Stimulated activated CD8-positive, alpha-beta memory T cell treated with anti-CD3 and anti-CD28 coated beads, Interleukin-4, amount 100 ng/mL, for 4 hours (primary cell): ENCODE measurements at places on chromosomes 13 and 19.
A peak's percentile ranks its signal among the peaks of the same experiment; 100 is the strongest.

GRCh38 chr19:4541114-4541805 lies 1.4 kb upstream of the LRG1 start:
- DNase-seq, result no peak

DNA sequence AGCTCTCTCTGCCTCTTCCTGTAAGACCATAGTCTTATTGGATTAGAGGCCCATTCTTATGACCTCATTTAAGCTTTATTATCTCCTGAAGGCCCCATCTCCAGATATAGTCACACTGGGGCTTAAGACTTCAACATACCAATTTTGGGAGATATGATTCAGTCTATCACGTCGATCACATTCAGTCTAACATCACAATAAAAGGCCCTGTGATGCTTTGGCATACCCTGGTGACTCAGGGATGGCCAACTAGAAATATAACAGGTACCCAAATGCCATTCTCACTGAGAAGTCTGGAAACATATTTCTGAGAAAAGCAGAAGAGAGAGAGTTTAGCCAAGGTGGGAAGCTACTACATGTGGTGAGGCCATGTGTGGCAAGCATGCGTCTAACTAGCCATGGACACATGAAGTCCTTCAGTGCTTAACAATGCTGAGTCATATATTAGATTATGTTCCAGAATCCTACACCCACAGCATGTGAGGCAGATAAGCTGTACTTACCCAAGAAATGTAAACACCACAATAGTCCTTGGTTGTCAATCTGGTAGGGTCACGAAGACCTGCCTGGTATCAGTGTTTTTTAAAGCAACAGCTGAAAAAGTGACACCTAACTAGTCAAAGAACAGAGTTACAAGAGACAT lies 485.1 kb downstream of the FOXO1 start:
- no peak for DNase-seq

GRCh38 chr13:110037925-110038573 lies 251.7 kb upstream of the IRS2 start:
- no peak for DNase-seq

DNA sequence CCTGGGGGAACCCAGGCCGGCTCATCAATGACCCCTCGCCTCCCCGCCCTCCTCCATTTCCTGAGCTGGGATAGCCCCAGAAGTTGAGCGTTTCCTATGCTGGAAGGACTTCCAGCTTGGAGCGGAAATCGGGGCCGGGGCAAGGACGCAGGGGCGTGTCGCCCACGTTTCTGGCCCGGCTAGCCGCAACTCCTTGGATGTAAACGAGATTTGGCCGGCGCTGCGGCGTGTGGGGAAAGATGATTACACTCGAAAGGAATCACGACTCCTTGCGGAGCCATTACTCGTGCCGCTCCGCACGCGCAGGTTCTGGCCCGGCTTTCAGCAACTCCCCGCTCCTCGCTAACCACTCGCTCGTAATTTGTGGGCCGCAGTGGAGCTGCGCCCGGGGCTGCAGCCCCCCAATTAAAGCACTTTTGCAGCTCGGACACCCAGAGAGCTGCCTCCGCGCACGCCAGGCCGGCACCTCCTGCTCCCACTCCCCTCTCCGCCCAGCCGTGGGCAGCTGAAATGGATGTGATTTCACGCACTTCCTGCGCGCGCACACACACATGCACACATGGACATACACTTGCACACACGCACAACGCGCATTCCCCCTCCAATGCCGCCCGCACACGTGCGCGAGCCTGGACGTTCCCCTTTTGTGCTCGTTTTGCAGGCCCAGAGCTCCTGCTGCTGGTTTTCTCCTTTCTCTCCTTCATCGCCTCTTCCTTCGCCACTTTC lies 15.7 kb downstream of the ZIC5 start:
- no peak for DNase-seq

- DNase-seq, result no peak
Measured at GRCh38 chr13:91523116-91523515, 124.7 kb downstream of the GPC5 start.

DNA sequence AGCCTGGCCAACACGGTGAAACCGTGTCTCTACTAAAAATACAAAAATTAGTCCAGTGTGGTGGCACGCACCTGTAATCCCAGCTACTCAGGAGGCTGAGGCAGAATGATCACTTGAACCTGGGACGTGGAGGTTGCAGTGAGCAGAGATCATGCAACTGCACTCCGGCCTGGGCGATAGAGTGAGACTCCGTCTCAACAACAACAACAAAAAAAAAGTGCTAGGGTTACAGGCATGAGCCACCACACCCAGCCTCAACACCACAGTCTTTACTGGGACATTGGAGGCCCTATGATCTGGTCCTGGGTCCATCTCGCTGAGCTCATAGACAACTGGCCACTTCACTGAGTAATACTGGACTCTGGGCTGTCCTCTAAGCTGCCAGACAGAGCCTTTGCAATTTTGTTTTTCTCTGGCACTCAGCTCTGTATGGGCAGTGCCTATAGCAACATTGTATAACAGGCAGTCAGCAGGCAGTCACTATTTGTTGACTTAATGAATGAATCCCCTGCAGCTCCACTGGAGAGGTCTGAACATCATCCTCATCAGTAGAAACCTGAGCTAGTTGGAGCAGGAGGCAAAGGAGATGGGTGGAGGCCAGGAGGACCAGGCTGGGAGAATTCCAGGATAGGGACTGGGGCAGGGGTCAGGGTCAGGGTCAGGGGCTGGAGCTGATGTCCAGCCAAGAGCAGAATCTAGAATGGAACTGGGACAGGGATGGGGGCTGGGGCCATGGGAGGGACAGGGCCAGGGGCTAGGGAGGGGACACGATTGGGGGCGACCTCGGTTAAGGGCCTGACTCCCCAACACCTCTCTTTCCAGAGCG lies 8.1 kb downstream of the BLOC1S3 start:
- no peak for DNase-seq

DNA sequence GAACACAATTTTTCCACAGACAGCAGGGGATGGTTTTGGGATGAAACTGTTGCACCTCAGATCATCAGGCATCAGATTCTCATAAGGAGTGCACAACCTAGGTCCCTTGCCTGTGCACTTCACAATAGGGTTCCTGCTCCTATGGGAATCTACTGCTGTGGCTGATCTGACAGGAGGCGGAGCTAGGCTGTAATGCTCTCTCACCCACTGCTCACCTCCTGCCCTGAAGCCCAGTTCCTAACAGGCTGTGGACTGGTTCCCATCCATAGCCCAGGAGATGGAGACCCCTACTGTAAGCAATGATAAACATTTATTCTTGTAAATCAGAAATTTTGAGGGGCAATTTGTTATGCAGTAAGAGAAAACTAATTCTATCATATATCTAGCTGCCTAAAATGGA lies 1234.7 kb downstream of the SLITRK1 start:
- DNase-seq, result no peak

- DNase-seq, result no peak
Measured at GRCh38 chr19:47495478-47496372, 11.7 kb upstream of the KPTN start.

DNA sequence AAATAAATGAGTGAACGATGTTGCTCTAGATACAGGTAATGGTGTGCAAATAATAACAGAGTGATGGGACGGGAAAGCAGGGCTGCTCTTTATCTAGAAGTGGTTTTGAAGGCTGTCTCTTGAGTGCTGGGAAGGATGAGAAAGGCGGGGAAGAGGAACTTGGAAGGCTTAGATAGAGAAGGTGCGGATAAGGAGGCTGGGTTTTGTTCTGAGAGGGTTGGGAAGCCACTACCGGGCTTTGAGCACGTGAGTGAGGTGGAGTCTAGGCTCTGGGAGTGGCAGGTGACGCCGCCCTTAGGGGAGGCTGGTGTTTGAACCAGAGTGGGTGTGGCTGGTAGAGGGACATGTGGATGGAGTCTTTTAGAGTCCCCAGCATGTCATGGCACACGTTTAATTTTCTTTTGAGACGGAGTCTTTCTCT lies 811 bp downstream of the ARMC6 start:
- peak; percentile 36 for DNase-seq

GRCh38 chr19:10797078-10797477 lies 38.9 kb downstream of the TMED1 start:
- no peak for DNase-seq

DNA sequence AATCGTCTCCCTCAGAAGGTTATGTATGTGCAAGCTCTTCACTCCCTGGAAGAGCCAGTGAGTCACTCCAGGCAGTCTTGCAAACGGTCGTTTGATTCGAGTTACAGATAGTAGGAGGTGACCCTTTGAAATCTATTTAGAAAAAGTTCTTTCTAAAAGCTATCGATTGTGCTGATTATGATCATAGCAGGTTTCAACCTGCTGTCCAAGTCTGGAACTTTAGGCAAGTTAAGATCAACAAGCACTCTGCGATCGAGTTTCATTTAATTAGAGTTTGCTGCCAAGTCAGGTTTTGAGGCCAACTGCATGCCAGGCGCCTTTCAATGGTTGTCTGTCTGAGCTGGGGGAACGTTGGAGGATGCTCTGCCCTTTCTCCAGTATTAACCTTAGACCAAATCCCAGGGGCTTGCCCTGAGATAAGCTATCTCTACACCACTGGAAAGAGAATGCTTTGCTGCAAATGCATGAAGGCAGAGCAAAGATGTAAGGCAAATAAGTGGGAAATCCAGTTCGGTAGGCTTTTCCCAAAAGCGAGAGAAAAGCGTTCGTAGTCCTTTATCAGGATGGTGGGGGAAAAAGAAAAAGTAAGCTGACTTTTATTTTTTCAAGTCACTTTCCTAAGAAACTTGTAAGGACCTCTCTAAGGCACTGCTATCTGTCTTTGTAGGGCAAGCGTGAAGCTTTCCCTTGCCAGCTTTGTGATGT lies 287.5 kb downstream of the ATP8A2 start:
- DNase-seq, result no peak

DNA sequence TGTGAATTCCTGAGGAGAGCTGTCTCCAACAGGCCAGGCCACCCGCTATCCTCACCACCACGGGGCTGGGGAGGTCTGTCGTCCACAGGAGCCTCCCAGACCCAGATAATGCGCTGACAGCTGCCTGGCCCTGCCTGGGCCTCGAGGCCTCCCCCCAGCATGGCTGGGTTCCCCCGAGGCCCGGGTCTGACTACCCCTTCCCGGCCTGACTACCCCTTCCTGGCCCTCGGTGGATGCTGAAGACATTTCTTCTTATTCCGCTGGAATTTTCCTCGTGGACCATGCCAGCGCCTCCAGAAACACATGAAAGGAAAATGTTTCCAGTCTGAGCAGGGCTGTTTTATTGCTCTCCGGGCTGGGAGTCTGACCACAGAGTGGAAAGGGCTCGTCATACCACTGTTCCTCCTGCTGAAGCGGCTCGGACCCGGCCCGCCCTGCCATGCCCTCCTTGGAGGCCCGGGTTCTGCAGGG lies 16.8 kb upstream of the COMP start:
- DNase-seq, result no peak

DNA sequence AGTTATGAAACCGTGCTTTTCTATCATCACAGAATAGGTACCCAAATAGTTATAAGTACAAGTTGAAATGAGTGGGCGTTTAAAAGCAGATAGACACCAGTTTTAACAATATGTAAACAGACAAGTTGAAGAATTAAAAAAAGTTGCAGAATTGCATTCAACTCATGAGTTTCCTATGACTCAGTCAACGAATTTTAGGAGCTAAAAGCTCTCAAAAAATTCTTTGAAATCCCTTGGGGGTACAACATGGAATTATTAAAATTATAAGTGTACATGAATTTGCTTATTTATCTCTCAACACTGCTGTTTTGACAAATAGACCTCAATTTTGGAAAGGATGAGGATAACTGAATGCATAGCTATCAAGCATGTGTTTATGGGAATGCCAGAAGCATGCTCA lies 693.4 kb downstream of the PCDH9 start:
- DNase-seq, result no peak

DNA sequence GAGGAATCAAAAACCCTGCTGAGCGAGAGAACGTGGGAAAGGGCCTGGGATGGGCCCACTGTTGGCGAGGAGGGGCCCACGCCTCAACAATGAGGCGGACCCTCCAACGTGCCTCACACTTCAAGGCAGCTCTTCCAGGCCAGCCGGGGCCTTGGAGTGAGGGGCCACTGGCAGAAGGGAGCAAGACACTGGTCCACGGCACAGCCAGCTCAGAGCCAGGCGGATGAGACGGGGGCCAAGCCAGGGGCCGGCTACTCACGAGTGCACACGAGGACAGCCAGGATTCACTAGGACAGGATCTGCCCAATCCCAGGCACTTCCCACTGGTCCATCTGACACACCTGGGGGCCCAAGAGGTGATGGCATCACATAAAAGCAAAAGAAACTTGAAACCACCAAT lies 20.5 kb downstream of the ELL start:
- no peak for DNase-seq

DNA sequence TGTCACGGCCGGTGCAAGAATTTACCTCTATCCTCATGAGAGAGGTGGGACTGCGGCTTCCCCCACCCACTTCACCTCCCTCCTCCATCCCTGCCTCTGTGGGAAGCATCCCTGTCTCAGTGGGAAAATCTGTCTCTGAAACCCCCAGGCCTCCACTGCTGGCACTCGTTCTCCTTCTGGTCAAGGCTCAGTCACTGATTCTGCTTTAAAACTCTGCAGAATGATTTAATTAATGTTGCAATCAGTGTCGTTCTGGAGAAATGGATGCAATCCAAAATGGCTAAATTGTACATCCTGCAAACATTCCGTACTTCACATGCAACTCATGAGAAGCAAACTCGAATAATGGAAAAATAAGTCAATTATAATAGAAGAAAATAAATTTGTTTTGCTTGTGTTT lies 5.6 kb downstream of the RASL11A start:
- DNase-seq, result no peak

DNA sequence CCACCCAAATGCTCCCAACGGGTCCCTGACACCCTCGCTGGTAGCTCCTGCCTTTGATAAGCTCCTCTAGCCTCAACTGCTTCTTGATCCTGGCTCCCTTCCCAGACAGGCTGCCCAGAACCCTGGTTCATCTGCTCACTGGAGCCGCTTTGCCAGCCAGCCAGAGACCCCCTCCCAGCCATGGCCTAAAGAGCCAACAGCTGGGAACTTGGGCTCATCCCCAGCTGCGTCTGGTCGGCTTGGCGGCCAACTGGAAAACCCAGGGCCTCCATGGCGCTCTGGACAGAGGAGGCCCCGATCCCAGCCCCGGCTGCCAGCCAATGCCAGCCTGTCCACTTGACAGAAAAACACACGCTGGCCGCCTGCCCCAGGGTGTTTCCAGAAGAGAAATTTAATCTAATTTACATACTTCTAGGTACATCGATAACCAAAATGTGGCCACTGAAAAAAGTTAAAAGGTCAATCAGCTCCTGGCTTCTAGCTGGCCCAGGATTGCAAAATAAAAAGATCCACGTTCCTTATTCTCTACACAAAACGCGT lies 3.0 kb upstream of the AKAP8L start:
- no peak for DNase-seq

GRCh38 chr19:2338751-2339643 lies 10.5 kb downstream of the SPPL2B start:
- DNase-seq, result no peak

- DNase-seq, result no peak
Measured at GRCh38 chr19:41367848-41368301, 3.9 kb upstream of the B9D2 start.

DNA sequence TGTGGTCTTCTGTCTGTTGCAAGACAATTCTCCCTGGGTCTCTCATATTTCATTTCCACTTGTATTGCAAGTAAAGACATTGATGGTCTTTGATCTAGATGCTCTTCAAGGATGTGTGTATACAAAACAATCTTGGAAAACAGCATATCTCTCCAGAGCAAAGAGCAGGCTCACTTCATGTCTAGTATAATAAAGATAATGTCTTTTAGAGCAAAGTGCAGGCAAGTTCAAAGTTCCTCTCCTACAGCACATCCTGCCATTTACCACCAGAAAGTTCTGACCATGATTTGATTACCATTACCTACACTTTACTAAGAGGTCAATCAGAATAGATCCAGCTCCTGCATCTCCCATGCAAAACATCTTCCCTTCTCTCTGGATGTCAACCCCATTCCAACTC lies 162.8 kb downstream of the DIAPH3 start:
- DNase-seq, result no peak
